Stimulated activated CD4-positive, alpha-beta T cell treated with anti-CD3 and anti-CD28 coated beads, Interleukin-1b, Interleukin-23, amount 100 ng/mL, for 1 hour (primary cell): ENCODE measurements at places on chromosomes 3 and 15.

- DNase-seq: no peak
Measured at GRCh38 chr3:197173620-197174019, 124.8 kb downstream of the DLG1 start.

DNA sequence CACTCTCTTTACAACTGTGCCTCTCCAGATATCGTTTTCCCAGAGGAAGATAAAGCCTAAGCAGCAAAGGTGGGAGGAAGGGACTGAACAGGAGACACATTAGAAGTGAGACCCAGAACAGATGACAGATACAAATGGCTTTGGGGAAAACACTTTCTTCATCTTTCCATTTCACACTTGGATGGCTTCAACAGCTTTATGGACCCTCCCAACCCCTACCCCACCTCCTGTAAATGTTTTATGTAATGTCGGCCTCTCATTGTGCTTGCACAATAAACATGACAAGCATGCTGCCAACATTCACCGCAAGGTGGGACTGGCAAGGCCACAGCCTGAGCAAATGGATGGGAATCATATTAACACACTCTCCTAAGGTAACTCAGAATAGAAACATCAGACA is 1088.6 kb downstream of the TUSC7 start:
- DNase-seq: no peak

DNA sequence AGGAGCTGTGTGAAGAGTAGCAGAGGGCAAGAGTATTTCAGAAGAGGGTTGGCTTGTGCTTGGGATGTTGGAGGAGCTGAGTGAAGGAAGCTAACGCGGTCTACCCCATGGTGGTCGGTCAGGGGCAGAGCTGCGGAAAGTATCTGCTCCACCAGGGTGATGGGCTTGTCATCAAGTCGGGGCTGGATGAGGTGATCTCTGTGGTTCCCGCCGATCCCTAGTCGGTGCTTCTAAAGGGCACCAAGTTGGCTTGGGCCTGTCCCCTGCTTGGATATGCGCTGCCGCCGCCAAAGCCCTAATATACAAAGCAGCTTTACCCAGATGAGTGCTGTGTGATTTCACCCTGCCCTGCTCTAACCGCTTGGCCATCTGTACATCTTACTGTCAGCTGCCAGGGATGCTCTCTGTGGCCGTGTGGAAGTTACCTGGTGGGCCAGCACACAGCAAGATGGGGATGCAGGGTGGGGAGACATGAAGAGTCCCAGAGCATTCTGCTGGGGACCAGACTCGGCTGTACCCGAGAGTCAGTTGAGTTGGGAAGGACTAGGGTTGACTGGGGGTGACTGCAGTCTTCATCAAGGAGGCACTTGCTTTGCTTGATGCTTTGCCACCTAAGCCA is 226.1 kb upstream of the BHLHE40 start:
- DNase-seq: no peak

DNA sequence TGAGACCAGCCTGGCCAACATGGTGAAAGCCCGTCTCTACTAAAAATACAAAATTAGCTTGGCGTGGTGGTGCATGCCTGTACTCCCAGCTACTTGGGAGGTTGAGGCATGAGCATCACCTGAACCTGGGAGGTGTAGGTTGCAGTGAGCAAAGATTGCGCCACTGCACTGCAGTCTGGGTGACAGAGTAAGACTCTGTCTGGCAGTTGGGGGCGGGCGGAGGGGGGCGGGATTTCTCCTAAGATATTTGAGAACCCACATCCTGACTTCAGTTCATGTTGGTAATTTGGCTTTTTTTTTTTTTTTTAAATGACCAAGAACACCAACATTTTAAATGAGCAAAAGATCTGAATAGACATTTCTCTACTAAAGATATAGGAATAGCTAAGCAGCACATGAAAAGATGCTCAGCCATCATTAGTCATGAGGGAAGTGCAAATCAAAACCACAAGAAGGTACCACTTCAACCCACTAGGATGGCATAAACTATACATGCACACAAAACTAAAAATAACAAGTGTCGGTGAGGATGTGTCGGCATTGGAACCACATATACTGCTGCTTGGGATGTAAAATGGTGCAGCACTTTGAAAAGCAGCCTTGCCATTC is 75.6 kb upstream of the LMOD3 start:
- DNase-seq: peak; percentile 25

DNA sequence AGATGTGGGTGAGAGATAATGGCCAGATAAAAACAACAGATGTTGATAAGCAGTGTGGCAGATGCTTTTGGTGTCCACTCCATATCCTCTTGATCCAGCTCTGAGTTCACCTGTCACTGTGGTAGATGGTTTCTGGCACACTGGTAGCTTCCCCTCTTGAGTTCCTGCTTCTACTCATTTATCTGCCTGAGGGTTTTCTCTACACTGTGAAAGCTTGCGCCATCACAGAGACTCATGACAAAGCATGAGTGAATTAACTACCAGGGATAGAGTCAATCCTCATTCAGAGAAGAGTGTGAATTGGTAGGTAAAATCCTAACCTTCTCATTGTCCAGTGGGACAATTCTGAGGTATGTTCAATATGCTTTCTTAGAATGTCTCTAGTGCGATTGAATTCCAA is 50.0 kb upstream of the ARHGEF26 start:
- no peak for DNase-seq
